ENCODE measurements at places on chromosomes 11 and 22.

DNA sequence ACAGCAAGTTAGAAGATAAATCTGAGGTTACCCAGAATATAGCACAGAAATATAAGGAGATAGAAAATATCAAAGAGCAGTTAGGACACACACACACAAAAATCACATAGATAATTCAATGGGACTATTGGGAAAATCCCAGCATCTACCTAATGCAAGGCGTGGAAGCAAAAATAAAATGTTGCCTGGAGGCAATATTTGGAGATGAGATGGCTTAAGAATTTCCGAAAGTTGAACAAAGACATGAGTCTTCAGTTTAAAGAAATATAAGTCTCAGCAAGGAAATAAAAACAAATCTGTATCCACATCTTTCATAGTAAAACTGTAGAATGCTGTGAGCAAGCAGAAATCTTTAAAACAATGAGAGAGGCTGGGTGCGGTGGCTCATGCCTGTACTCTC lies 29.5 kb upstream of the ACR start:
- DNase-seq, result no peak

- no peak for DNase-seq
Measured at GRCh38 chr11:39174965-39175364, 2284.5 kb downstream of the LRRC4C start.

DNA sequence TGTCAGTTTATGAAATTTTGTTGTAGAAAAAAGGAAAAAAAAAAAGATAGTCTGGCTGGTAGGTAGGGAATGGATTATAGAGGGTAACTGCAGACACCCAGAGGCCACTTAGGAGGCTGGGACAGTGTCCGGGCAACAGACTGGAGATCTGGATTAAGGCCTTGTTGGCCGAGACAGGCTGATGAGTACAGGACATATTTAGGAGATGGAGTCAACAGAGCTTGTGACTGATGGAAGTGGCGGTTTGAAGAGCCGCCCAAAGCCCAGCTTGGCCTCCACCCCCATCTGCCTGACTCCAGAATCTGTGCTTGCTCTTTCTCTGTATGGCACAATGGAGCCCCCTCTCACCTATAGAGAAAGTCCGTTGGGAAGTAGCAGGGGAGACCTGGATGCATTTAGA lies 7.6 kb downstream of the PLEKHB1 start:
- DNase-seq, result no peak

GRCh38 chr11:103936059-103936458 lies 100.4 kb upstream of the DDI1 start:
- DNase-seq, result no peak

- no peak for DNase-seq
Measured at GRCh38 chr22:29744902-29745301, 21.9 kb downstream of the ZMAT5 start.
